ENCODE measurements at places on chromosomes 6 and 20. TPM values are rescaled to one million over a fixed set of nuclear protein-coding genes. Genes with fewer than 3 reads are reported as not detected.

The PDYN gene
- total RNA-seq: not detected

The SLC17A2 gene
- total RNA-seq: not detected

The TMEM217 gene
- total RNA-seq: 3.3 TPM

The ANKRD60 gene
- not detected for total RNA-seq

The PSORS1C1 gene
- total RNA-seq: 2.2 TPM

GRCh38 chr6:156887623-156888269 lies 110.6 kb downstream of the ARID1B start:
- no peak for DNase-seq

DNA sequence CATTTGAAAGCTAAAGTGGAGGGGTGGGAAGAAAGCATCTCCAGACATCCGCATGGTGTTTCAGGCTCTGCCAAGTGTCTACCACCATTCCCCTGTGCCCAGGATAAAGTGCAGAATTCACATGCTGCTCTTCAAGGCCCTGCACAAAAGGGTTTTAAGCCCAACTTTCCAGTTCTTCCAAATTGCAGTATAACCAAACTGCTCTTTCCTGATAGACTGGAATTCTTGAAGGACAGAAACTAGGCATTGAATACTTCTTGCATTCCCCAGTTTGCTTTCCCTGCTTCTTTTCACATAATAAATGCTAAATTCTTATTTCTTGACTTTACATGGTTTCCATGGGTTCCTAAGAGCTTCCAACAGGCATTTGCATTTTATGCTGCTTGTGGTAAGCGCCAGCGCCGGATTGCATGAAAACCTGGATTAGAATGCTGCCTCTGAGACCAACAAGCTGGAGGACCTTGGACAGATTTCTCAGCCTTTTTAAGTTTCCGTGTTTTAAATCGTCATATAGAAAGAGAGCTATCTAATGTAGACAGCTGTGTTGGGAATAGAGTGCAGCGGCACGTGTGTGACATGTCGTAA lies 7.9 kb downstream of the SOX4 start:
- no peak for DNase-seq

DNA sequence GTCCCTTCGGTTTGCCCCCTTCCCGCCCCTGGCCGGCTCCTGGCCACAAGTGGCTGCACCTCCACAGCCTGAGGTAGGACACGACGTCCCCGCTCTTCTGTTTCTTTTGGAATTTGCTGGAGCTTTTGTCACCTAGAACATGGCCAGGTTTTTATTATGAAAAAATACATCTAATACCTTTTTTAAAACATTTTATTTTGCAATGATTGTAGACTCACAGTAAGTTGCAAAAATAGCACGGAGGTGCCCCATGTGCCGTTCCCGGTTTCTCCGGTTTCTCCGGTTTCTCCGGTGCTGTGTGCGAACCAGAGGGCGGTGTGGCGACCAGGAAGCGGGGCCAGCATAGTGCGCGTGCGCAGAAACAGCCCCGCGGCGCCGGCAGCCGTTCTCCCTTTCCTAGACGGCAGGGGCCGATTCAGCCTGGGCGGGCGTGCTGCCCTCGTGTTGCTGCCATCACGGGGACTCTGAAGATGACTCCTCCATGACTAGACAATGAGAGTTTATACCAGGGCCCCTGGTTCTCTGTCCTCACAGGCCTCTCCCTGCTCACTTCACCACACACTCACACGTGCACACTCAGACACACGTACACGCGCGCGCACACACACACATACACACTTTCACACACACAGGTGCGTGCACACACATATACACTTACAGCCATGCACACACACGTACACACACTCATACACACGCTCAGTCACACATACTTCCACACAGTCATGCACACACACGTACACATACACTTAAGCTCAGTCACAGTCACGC lies 102.1 kb downstream of the TMEM242 start:
- peak; percentile 98 for DNase-seq

DNA sequence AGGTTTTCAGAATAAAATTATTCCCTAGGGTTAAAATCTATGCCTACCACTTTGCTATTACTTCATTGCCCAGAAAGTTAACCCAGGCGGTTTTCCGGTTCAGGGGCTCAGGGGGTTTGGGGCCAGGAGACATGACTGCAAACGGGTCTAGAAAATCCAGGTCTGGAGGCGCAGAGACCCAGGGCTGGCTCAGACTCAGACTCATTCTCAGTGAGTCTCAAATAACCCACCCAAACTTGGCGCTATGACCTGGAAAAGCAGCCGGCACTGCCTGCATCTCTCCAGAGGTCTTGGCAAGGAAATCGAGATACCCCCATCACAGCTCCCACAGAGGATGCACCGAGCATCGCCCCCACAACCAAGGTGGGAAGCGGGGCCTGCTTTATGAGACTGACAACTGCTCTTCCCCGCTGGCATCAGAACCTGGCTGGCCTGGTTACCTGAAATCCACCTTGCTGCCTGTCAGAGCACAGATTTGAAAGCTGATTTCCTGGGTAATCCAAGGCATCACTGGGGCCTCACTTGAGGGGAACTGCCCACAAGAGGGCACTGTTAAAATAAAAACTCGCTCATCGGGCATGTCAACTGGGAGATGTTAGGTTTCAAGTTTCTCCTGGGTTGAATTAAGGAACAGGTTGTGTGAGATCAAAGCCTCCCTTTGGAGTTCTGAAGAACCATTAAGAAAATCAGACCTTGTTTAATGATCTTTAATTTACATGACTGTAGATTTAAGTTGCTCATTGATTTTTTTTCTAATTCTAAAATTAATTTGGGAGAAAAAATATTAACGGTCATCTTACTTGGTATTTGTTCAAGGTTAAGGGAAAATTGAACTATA lies 55.1 kb downstream of the KIF16B start:
- peak; percentile 77 for DNase-seq

DNA sequence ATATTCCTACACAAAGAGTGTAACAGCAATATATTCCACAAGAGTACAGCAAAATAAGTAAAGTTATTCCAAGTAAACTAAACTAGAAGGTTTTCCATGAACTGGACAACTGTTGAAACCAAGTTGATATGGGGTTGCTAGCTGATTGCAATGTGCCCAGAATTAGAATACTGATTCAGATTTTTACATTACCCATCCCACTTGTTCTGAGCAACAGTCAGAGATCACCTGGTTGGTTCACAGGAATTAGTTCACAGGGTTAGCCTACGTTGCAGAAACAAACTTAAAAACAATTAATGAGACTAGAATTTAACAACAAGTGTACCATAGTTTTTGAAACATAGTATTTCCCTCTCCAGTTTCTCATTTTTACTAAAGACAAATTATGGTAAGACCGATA lies 49.1 kb downstream of the CEP85L start:
- no peak for DNase-seq

DNA sequence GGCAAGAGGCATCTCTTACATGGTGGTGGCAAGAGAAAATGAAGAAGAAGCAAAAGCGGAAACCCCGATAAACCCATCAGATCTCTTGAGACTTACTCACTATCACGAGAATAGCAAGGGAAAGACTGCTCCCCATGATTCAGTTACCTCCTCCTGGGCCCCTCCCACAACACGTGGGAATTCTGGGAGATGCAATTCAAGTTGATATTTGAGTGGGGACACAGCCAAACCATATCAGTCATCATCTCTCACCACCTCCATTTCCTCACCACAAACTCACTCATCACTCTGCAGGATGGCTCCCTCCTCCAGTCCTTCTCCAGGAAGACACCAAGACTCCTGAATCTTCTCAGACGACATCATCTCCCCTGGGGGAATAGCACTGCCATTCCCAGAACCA lies 25.8 kb upstream of the SLC16A10 start:
- DNase-seq: no peak

- peak; percentile 86 for DNase-seq
These were observed 20.3 kb downstream of the SNTA1 start for GRCh38 chr20:33423141-33423834.

DNA sequence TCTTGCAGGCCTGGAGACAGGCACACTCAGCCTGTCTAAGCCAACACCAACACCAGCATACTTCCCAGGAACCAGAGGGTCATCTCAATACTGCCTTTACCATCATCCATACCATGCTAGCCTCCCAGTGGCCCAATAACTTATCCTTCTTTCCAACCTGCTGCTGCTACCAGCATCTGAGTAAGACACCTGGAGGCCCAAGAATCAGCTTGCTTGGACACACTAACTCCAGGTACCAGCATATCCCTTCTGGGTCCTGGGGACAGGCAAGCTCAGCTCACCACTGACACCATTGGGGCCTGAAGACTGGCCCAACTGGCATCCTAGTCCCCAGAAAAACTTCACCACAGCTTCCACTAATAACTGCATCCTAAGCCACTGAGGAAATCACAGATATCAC lies 205.3 kb downstream of the CD109 start:
- no peak for DNase-seq

DNA sequence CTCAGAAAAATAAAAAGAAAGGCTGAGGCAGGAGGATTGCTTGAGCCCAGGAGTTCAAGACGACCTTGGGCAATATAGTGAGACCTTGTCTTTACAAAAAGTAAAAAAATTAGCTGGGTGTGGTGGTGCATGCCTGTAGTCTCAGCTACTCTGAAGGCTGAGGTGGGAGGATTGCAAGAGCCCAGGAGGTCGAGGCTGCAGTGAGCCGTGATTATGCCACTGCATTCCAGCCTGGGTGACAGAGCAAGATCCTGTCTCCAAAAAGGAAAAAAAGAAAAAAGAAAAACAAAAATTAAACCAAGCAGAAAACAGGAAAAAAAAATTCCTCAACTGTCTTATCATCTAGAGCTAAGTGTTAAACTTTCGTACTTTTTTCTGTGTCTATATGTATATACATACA lies 12.4 kb upstream of the SRSF3 start:
- DNase-seq: no peak

DNA sequence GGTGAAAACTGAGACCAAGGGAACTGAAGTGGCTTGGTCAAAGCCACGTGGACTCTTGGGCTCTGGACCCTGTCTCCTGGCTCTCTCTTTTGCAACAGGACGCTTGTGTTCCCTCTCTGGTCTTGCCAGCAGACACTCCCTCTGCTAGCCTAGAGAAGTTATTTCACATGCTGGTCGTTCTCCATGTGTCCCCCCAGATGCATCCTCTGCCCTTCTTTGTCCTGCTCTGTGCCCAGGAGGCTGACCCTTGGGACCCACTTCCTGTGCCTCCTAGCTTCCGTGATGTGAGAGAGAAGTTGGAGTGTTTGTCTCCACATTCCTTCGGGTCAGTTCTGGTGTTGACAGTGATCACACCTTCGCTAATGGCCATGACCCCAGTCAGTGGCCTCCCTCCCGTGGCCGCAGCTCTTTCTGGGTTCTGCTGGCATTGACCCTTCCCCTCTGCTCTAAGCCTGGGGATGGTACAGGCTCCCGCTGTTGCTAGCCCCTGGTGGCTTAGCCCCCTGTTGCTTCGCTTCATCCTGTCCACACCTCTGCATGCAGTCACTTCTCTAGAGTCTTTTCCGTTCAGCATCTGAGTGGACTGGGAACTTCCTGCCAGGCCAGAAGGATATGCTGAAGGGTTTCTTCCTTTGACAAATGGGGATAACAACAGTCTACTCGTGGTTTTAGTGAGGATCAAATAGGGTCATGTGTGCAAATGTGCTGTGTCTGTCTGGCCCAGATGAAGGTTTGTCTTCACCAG lies 70.1 kb upstream of the BMP2 start:
- no peak for DNase-seq

DNA sequence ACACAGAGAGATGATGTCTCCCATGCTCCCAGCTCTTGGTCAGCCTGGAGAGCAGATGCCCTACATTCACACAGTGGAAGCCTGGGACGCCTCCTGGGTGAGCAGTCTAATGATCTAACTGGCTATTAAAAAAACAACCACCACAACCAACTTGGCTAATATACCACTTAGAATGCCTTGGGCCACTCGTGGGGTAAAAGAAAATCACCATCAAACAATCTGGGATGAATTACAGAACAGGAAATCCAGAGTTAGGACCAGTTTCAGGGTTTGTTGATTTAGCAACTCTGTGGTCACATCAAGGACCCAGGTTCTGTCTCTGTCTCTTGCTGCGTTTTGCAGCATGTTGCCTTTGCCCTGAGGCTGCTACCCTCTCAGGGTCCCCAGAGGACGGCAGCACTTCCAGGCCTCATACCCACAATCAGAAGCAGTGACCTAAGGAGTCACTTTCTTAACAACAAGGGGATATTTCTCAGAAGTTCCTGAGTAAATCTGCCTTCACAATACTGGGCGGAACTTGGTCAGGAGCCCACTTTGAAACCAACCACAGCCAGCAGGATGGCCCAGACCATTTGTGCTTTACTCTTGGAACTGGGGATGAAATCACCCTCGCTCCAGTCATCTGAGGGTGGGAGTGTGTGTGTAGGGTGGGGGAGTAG lies 118.7 kb downstream of the CLIC5 start:
- no peak for DNase-seq

DNA sequence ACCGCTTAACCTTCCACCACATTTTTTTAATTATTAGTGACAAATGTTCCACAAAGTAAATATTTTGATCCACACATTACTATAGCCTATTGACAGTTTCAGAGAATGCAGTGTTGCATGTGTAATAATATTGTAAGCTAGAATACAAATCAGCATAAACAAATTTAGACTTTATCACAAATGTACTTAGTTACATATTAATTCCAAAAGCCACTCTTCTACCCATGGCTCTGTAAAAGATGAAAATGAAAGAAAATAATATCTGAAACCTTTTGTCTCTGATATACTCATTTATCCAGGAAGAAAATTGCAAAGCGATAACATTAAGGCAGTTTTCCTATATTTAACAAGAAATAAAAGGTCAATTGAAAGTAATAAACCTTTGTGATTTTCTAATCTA lies 954.0 kb upstream of the MAN1A1 start:
- DNase-seq: no peak

- DNase-seq: no peak
These were observed 84.4 kb downstream of the CRYBG1 start for GRCh38 chr6:106444777-106445507.

- DNase-seq: peak; percentile 71
These were observed 6.2 kb downstream of the SS18L1 start for GRCh38 chr20:62149532-62150309.

DNA sequence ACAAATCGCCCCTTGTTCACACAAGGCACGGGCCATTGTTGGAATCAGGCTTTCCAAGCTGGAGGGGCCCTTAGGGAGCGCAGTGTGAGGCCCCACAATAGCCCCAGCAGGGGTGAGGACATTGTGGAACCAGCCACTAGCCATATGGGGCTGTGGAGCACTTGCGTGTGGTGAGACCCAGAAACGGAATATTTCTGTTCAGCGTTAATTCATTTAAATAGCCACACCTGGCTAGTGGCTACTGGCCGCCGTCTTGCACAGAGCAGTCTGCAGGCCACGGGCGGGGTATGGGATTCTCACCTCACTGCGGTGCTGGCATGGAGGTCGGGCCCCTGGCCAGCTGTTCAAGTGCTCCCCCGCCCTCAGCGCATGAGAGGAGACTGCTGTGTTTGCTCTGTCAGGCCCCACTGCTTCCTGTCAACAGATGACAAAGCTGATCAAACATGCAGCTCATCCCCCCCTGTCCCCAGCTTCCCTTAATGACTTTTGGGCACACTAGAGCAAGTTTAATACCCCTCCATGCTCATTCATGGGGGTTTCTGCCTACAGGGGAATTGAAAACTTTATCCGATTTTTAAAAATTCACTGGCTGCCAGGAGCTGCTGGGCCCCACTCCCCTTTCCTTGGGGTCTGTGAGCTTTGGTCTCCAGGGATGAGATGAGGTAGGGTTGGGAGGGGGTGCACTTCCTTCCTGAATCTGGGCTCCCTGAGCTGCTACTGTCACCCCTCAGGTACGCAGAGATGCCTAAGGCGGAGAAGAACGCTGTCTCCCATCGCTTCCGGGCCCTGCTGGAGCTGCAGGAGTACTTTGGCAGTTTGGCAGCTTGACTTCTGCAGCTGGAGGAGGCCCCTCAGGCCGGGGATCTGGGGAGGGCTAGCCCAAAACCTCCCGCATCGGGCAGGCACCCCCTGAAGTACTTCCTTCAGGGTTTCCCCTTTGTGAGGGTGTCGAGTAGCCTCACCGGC lies 13.6 kb downstream of the ITPA start:
- DNase-seq: peak; percentile 58

All from osteoblast (primary cell).